ENCODE measurements at places on chromosomes 2 and 18. TPM values are rescaled to one million over a fixed set of nuclear protein-coding genes. Genes with fewer than 3 reads are reported as not detected.

The VIL1 gene
- total RNA-seq, result 0.20 TPM

The BABAM2 gene
- 50.3 TPM for total RNA-seq

The ACTR1B gene
- total RNA-seq, result 40.7 TPM

The SYT4 gene
- total RNA-seq, result not detected

The NEU2 gene
- total RNA-seq, result not detected

The RSAD2 gene
- total RNA-seq, result 0.53 TPM

The TMEM169 gene
- total RNA-seq, result 0.59 TPM

The TXNDC2 gene
- total RNA-seq, result 0.45 TPM

The HOXD4 gene
- total RNA-seq, result 0.67 TPM

The TLX2 gene
- 0.48 TPM for total RNA-seq

The PROKR1 gene
- total RNA-seq, result not detected

The DPP10 gene
- not detected for total RNA-seq

The GEN1 gene
- 13.0 TPM for total RNA-seq

The UPP2 gene
- not detected for total RNA-seq

The UGT1A8 gene
- not detected for total RNA-seq

Data from A549 treated with Mapracorat at 1 μM for 4 hours (cell line).